ENCODE measurements at places on chromosomes 11 and 22.

DNA sequence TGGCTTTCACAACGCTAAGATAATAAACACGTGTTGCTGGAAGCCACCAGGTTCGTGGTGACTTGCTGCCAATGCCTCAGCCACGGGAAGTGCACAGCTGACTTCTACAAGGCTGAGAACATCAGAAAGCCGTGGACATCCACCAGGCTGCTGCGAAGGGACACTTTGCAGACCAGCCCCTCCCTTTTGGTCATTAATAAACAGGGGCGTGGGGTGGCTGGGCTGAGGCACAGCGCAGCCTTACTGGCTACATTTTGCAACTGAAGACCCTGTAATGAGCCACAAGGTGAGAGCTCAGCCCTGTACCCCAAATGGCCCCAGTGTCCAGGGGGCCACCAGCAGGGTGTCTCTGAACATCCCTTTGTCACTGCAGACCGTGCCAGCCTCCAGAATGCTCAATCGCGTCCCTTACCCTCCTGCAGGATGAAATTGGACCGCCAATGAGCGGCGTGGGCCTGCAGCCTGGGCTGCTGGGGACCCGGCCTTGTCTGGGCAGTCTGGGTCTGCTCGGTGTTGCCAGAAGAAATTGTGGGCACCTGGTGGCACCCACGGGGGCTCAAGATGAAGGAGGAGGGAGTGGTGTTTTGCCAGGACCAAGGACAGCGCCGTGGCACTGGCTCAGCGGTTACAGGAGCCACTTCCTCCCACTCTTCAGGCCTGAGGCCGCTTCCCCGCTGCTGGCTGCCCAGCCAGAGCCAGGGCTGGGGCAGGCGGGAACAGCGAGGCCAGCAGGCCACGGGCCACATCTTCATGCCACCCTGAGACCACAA lies 181.9 kb downstream of the CTTN start:
- H3K27ac ChIP-seq: no peak overlapping the region
- no peak for DNase-seq
- H3K27me3 ChIP-seq: no peaks in the 10 kb centered on the region

DNA sequence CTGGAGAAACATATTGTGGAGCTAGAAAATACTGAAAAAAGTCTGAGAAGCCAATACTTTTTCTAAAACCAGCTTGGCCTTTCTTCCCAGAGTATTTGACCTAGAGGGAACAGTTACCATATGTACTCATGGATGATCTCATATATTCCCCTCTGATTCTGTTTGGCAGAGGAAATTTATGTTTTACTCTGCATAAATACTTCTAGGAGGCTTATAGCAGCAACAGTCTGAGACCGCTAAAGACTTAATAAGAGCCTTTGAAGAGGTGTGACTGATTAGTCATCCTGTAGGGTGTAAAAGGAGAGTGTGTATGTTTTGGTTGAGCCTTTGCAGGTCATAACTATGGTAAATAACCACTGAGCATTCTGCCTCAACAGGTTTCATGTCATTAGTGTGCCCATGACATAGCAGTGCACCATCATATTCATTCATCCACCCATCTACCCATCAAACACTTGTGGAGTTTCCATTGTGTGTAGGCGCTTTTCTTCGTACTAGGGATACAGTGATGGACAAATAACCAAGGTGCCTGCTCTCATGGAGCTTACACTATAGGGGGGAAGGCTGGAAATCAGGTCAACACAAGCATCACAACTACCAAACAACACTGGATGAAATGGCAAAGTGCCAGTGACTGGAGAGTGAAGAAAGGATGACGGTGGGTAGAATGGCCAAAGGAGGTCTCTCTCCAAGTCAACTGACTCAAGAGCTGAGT lies 44.5 kb downstream of the TRAF6 start:
- no peak for DNase-seq
- no peaks in the 10 kb centered on the region for H3K27me3 ChIP-seq
- H3K36me3 ChIP-seq: no peaks in the 10 kb centered on the region

DNA sequence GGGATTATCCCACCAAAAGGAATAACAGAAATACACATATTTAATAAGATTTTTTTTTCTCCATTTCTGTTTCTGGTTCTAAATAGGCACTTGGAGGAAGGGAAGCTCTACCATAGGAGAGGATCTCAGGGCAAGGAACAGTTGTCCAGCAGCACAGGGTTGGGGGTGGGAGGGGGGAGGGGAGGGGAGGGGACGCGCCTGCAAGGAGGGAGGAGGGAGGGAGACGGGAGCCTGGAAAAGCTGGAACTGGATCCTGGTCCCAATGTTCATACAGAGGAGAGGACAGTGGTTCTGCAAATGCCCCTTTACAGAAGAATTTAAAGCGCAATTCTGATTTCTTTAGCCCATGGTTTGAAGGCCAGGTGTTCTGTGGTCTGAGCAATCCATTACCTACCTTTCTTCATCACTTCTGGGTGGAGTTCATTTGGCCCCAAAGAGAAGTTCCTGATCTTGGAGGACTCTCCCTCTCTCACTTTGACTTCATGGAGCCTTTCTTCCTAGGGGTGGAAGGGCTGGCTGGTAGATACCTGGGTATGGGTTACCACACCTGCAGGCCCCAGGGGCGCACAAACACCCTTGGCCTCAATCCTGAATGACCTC lies 348.9 kb upstream of the NCAM1 start:
- DNase-seq: peak; percentile 46
- H3K36me3 ChIP-seq: no peaks in the 10 kb centered on the region
- no peak overlapping the region for H3K4me3 ChIP-seq
- no peaks in the 10 kb centered on the region for H3K27me3 ChIP-seq

GRCh38 chr11:61305417-61305816 lies 10.3 kb upstream of the VWCE start:
- H3K27me3 ChIP-seq: no peaks in the 10 kb centered on the region
- H3K36me3 ChIP-seq: peaks cover 55% of the 10 kb centered on the region
- no peak overlapping the region for H3K27ac ChIP-seq

DNA sequence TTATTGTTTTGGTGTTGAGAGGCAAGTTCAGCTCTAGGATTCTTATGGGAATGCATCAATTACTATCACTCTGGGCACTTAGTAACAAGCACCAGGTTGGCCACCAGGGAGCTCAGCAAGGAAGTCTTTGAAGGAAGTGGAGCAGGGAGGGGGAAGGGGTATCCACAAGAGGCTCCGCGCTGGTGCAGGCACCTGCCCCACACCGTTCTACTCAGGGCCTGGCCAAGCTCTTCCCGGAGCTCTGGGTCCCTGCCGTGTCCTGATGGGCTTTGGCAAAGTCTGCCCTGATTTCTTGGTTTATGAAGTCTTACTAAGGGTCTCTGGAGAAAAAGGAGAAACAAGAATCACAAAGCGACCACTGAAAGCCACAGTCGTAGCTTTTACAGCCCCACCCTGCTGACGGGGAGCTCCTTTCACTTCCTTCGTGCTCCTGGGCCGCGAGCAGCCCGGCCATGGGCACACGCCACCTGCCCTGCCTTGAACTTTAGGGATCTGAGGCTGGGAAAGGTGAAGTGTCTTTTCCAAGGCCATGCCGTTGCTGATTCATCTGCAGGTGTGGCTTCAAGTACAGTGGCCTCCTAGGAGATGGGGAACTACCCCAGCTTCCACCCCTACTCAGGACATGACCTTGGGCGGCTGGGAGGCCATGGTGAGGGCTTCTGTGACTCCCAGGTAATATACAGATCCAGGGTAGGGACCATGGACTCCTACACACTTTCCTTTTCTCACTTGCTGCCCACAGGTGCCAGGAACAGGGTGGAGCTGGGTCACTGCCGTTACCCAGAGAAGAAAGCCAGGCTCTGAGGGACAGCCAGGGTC lies 15.9 kb upstream of the LRRC32 start:
- no peak overlapping the region for H3K27ac ChIP-seq
- H3K4me3 ChIP-seq: no peak overlapping the region
- no peak for DNase-seq
- no peaks in the 10 kb centered on the region for H3K27me3 ChIP-seq
- H3K36me3 ChIP-seq: no peaks in the 10 kb centered on the region

Measured in PC-9 (cell line).